ENCODE measurements at places on chromosomes 12 and 14.

DNA sequence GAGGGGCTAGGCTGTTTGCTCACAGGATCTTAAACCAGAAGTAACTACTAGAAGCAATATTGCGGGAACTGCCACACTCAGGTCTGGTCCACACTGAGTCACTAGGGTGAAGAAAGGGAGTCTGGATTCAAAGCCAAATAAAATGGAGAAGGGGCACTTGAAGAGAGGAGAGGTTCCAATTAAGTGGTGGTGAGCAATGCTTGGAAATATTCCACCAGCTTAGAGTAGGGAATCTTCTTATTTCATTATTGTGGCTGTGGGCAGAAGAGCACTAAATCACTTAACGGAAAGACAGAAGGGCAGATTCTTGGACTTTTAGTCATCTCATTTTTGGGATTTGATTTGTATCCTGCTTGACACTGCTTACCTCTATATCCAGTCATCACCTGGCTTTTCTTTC, 48.6 kb upstream of the PPP1R12A start:
- no peak for DNase-seq

DNA sequence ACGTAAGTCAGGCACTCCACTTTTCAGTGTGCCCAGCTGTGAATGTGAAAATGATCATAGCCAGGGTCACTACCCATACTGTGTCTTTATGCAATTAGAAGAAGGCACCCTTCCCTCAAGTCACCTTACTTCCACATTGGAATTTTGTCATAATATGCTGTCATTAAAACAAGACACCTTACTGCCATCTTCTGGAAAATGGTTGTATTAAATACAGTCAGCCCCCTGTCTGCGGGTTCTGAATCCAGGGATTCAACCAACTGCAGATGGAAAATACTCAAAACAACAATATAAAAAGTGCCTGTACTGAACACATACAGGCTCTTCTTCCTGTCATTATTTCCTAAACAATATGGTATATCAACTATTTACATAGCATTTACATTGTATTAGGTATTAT, 70.2 kb upstream of the TBX5 start:
- peak; percentile 63 for DNase-seq

DNA sequence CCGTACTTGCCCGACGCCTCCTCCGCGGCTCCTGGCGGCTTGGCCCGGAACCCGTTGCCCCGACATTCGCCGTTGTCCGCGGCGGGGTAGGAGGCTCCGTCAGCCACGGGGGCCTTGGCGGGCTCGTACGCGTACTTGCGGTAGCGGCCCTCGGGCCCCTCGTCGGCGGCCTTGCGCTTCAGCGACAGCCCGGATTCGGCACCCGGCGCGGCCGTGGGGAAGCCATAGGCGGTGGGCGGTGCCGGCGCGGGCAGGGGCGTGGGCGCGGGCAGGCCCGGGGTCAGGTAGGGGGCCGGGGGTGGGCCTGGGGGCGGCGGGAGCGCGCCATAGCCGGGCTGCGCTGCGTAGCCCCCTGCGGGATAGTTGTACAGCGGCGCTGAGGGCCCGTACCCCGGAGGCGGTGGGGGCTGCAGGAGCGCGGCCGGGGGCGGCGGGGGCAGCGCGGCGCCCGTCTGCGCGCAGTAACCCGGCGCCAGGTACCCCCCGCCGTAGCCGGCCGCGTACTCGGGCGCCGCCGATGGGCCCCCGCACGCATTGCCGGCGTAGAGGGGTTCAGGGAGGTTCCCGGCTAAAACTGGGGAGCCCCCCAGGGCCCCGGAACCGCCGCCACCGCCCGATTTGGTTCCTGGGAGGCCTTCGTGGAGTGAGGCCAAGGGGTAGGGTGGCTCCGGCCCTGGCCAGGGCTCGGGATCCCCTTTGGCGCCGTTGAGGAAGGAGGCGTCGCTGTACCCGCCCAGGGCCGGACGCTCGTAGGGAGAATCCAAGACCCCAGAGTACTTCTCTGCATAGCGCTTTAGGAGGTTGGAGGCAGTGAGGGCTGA, 26.9 kb downstream of the FIGNL2 start:
- DNase-seq, result no peak

- DNase-seq, result no peak
Measured at GRCh38 chr12:103456006-103456405, 39.8 kb downstream of the C12orf42 start.

DNA sequence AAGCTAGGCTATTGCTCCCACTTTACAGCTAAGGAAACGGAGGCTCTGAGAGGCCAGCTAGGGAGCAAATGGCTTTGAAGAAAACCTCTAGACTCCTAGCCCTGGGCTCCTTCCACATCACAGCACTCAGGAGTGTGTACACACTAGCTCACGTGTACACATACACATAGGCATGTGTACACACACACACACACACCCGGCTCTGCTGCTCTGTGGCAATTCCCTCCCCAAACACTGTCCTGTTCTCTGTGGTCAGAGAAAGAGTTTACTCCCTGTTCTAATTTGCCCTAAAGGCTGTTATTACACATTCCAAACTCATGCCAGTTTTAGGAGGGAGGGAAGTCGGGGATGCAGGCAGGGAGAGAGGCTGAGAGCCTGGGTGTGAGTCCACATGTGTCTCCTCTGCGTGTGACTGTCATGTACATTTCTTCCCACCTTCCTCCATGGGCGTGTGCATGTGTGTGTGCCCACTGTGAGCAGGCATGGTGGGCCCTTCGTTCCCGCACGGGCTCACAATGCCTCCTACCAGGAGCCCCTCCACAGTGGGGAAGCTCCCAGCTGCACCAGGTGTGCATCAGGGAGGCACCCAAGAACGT, 14.2 kb downstream of the TRPV4 start:
- DNase-seq, result no peak

Data from cardiac muscle cell (in vitro differentiated cells and primary cell).